ENCODE measurements at places on chromosomes 3 and 15. TPM values are rescaled to one million over a fixed set of nuclear protein-coding genes. Genes with fewer than 3 reads are reported as not detected.

GRCh38 chr3:40690749-40691451 is 166.1 kb downstream of the ZNF621 start:
- DNase-seq, result no peak

The DNAJB8 gene
- polyA plus RNA-seq, result not detected

The IFRD2 gene
- 37.7 TPM for polyA plus RNA-seq

The CSPG5 gene
- 1.1 TPM for polyA plus RNA-seq

DNA sequence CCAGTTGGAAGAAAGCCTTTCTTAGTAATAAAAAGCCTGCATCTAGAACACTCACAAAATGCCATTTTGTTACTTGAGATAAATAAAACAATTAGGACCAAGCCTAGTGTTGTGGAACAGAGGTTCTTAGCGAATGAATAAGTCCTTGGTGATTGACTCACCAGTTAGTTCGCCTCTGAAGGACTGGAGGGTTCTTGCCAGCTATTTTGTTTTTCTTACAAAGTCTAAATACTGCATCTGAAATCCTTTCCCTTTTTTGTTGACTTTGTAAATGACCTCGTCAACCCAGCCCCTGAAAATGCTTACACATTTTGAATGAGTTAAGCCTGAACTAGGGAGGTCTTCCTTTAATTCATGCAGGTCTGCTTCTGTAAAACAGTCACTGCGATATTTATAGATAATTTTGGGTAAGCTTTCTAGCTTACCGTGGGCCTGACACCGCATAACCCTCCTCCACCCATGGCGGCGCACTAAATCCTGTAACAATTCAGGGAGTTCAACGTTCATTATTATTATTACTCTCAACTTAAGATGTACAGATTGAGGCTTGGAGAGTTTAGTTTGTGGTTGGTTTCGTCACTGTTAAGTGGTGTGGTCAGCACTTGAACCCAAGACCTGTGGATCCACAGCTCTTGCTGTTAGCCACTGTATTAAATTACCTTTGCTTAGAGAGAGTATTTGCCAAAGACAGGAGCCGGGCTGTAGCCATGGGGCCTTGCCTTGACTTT is 45.0 kb upstream of the SACM1L start:
- DNase-seq, result no peak

The SYNPR gene
- polyA plus RNA-seq, result 0.12 TPM

GRCh38 chr3:139838269-139838957 is 96.6 kb upstream of the CLSTN2 start:
- DNase-seq, result no peak

GRCh38 chr3:120445654-120446053 is 5.1 kb downstream of the FSTL1 start:
- no peak for DNase-seq

The CAPN3 gene
- polyA plus RNA-seq, result 23.9 TPM

DNA sequence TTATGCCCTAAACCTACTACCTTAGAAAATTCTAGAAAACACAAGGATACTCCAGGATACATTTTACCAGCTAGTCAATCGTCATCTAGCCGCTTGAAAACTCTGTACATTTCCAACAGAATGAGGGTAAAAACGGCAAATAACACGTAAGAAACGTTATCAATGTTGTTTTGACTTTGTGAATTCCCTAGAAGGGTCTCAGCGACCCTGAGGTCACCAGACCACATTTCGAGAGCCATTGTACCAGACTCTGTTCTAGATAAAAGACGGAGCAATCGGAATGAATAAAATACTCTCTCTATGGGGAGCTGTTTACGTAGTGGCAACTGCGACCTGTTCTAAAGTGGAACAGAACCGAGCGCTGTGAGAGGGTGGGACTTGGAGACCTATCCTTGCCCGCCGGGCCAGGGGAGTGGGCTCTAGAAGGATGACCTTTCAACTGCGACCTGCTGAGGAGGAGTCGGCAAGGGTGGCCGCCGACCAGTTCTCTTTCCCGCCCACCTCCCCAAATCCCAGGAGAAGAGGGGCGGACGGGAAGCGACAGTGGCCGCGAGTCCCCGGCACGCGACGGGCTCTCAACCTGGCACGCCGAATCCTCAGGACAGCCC is 778 bp upstream of the AP4E1 start:
- DNase-seq, result peak; percentile 25

DNA sequence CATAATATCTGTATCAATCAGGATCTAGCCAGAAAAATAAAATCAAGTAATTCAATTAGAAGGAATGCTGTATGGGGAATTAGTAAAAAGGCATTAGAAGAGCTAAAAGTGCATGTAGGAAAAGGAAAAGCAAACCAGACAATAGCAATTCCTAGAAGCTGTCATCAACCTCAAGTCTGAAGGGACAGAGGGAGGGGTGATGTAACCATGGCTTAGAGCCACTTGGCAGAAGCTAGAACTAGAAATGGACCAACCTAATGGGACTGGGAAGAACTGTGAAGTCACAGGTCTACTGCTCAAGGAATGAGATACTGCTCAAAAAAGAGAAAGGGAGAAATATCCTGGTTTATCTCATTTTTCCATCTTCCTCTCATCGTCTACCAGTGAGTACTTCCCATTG is 590.7 kb upstream of the SGO1 start:
- DNase-seq, result no peak

The CHDH gene
- polyA plus RNA-seq, result 8.8 TPM

DNA sequence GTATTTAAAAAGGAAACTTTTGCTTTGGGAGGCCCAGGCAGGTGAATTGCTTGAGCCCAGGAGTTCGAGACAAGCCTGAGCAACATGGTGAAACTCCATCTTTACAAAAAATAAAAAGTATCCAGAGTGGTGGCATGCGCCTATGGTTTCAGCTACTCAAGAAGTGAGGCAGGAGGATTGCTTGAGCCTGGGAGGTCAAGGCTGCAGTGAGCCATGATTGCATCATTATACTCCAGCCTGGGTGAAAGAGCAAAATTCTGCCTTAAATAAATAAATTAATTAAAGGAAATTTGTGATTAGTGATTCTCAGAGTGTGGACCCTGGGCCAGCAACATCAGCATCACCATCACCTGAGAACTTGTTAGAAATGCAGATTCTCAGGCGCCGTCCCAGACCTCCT is 9.9 kb upstream of the COMMD4 start:
- no peak for DNase-seq

The SLC24A5 gene
- 0.61 TPM for polyA plus RNA-seq

The CFAP92 gene
- 1.2 TPM for polyA plus RNA-seq

The C3orf20 gene
- 0.38 TPM for polyA plus RNA-seq

DNA sequence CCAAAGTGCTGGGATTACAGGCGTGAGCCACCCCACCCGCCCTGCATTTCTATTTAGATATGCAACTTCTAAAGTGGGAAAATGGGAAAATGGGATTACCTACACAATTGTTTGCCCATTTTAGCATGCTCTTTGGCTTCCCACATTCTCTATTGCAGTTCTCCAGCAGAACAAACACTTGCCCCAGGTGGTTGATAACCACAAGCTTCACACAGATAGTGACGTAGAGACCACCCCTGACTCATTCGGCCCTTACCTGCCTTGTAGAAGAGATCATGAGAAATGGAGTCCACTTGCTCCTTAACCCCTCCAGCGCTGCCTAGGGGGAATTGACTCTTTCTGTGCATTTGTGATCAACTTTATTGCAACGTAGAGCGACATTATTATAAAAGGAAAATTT is 83.2 kb upstream of the RAP2B start:
- no peak for DNase-seq

DNA sequence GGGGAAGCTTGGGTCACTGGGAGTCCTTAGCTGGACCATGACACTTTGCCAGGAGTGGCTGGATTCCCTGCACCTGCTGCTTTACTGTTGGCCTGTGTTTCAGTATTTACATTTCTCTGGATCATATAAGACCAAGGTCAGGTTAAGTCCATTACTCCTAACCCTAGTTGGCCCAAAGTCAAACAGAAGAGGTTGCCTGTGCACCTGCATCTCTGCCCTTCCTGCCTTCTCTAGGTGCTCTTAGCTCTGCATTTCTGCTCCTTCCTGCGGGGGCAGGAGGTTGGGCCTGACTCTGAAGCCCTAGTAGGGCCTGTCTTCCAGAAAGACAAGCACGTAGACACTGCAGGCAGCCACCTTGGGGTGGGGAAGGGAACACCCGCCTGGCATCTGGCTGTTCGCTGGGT is 124.3 kb downstream of the RPLP1 start:
- DNase-seq, result no peak

The TNK2 gene
- 23.2 TPM for polyA plus RNA-seq

The CTDSPL gene
- 107 TPM for polyA plus RNA-seq

GRCh38 chr15:85759376-85759775 is 35.3 kb downstream of the KLHL25 start:
- DNase-seq, result no peak

GRCh38 chr3:120101624-120102023 is 7.4 kb upstream of the GSK3B start:
- no peak for DNase-seq

DNA sequence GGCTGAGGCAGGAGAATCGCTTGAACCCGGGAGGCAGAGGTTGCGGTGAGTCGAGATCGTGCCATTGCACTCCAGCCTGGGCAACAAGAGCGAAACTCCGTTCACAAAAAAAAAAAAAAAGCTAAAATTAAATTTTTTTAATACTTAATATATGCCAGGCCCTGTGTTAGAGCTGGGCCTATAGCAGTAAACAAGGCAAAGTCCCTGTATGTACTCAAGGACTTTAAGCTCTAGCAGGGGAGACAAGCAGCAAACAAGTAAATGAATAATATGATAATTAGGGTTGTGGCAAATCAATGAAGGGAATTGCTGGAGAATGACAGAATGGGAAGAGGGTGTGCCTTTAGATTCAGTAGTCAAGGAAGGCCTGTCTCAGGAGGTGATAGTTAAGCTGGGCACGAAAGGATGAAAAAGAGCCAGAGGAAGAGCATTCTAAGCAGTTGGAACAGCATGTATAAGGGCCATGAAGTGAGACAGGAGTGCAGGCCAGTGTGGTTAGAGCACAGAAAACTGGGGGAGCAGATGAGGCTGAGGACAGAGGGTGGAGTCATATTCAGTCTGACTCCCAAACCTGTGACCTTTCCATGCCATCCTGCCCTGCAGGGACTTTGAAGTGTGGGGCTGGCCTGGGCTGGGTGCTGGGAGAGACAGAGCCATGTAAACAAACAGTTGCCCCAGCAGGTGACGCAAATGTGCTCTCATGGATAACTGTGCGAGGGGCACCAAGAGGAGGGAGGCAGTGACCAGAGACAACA is 6.6 kb upstream of the RAF1 start:
- no peak for DNase-seq

The UBR1 gene
- polyA plus RNA-seq, result 22.6 TPM

- DNase-seq, result no peak
Observed at GRCh38 chr15:40471808-40472150, 995 bp downstream of the CHST14 start.

DNA sequence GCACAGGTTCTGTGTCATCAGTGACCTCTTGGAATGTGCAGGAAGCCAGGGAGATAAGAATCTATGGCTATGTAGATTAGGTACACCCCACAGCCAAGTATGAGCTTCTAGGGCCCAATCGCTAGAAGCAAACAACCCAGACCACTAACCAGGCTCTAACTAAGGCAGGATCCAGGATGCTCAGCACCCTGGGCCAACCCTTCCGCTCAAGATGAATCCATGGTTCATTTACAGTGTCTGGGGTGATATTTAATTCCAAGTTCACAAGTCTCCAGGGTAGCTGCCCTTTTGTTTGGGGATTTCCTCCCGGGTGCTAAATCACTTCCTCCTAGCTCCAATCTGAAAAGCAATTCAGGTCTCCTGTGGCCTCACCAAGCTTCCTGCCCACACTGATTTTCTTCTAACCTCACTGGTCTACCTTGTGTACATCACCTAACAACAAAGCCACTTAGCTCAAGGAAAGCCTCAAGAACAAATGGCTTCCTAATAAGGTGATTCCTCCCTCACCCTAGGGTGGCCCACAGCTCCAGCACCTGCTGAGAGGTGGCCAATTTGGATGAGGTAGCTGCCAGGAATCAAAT is 2.4 kb downstream of the EHD4 start:
- no peak for DNase-seq

DNA sequence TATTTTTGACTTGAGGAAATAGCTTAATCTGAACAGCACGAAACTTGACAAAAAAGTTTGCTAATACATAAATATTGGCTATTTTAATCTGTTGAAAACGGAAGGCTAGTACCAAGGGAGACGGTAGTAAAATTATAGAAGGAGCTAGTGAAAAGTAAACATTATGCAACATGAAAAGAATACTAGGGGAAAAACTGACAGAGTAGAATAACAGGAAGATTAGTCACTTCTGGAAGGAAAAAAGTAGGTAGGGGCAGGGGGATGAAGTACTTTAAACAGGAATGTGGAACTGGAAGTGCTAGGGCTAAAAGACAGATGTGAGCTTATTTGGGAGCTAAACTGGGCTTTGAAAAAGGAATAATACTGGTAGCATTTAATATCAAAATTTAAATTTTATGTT is 60.1 kb downstream of the MBNL1 start:
- DNase-seq, result no peak

DNA sequence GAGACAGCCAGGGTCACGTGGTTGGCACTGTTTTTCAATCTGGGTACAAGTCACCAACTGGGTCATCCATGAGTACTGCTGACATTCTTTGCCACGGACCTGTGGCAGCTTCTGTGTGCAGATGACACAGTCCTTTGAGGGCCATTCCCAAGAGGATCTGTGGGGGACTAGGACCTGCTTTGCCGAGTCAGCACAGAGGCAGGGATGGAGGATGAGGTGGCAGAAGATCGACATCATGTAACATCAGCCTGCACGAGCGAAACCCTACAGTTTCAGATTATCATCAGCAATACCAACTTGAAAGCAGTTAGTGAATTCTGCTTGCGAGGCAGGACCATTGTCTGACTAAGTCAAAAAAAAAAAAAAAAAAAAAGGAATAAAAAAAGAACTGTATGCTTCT is 227.7 kb downstream of the FOXP1 start:
- no peak for DNase-seq

The ZNF385D gene
- polyA plus RNA-seq, result 18.8 TPM

The XCR1 gene
- 0.18 TPM for polyA plus RNA-seq

All from right renal cortex interstitium (tissue), 3 donors.